IPS DF 6.9 (cell line): ENCODE measurements at places on chromosomes 11 and 22.

- DNase-seq: no peak
- H3K4me1 ChIP-seq: no peaks in the 10 kb centered on the region
- no peaks in the 10 kb centered on the region for H3K36me3 ChIP-seq
- no peak overlapping the region for H3K27ac ChIP-seq
- no peaks in the 10 kb centered on the region for H3K27me3 ChIP-seq
Measured at GRCh38 chr11:86719781-86720463, 47.5 kb upstream of the ME3 start.

- no peak for DNase-seq
- H3K27ac ChIP-seq: no peak overlapping the region
Measured at GRCh38 chr22:18078329-18079041, 695 bp downstream of the PEX26 start.

- H3K27me3 ChIP-seq: peaks cover under 1% of the 10 kb centered on the region; the same call in 1 of the 2 replicates
- peaks cover 2% of the 10 kb centered on the region; the same call in 1 of the 2 replicates for H3K4me1 ChIP-seq
- no peak overlapping the region for H3K4me3 ChIP-seq
- H3K36me3 ChIP-seq: no peaks in the 10 kb centered on the region
- no peak overlapping the region for H3K27ac ChIP-seq
Measured at GRCh38 chr11:13955971-13956421, 6.5 kb upstream of the SPON1 start.

DNA sequence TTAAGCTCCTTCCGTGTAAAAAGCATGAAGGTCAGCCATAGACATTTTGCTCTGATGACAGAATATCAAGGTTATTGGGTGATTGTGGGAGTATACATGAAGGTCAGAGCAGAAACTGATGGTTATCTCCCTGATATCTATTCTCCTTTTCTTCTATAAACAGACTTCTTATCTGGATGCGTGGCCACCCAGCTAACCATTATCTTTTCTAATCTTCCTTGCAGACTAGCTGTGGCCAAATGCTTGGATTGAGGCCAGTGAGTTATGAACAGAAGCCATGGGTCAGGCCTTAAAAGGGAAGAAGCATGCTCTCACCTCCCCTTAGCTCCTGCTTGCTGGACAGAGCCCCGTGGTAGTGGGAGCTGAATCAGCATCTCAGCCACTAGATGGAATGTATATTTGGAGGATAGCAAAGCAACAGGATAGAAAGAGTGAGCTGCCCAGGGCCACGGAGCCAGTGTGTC is 31.3 kb upstream of the LRRC55 start:
- no peaks in the 10 kb centered on the region for H3K27me3 ChIP-seq
- H3K4me1 ChIP-seq: no peaks in the 10 kb centered on the region
- H3K36me3 ChIP-seq: no peaks in the 10 kb centered on the region
- no peak overlapping the region for H3K4me3 ChIP-seq

DNA sequence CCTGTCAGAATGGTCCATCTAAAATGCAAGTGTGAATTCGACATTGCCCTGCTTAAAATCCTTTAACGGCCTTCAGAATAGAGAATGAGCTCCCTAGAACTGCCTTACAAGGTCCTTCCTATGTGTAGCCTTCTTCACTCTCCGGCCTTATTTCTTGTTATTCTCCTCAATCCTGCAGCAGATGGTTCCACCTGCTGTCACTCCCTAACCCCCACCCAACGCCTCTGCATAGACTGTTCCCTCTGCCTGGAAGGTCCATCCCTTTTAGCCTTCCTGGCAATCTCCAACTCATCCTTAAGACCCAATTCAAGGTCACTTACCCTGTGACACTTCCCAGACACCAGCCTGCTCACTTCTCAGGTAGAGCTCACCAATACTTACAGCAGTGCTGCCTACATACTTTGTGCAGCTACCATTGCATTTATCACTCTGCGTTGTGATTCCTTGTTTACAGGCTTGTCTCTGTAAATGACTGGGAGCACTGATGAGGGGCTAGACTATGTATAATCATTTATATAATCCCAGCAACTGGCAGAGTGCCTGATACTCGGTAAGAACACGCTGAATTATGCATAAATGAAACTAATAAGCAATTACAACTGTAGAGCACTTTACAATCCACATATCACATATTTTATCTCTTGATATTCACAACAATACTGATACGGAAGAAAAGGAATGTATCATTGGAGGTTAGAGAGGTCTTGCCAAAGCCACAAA is 58.9 kb downstream of the CLPB start:
- H3K36me3 ChIP-seq: no peaks in the 10 kb centered on the region
- no peak overlapping the region for H3K27ac ChIP-seq
- no peak for DNase-seq
- no peak overlapping the region for H3K4me3 ChIP-seq
- H3K4me1 ChIP-seq: no peaks in the 10 kb centered on the region

GRCh38 chr11:69562816-69563215 is 78.1 kb upstream of the CCND1 start:
- H3K27me3 ChIP-seq: no peaks in the 10 kb centered on the region
- H3K27ac ChIP-seq: no peak overlapping the region
- no peaks in the 10 kb centered on the region for H3K36me3 ChIP-seq
- H3K4me1 ChIP-seq: no peaks in the 10 kb centered on the region
- no peak overlapping the region for H3K4me3 ChIP-seq

GRCh38 chr11:68837583-68838571 is 3.8 kb downstream of the CPT1A start:
- H3K27me3 ChIP-seq: peaks cover 15% of the 10 kb centered on the region
- DNase-seq: no peak
- no peak overlapping the region for H3K4me3 ChIP-seq
- no peaks in the 10 kb centered on the region for H3K36me3 ChIP-seq

- DNase-seq: no peak
- H3K4me3 ChIP-seq: no peak overlapping the region
- H3K27me3 ChIP-seq: no peaks in the 10 kb centered on the region
Measured at GRCh38 chr11:57368106-57368844, 12.7 kb downstream of the PRG3 start.

- H3K4me1 ChIP-seq: peaks cover 2% of the 10 kb centered on the region; the same call in 1 of the 2 replicates
- DNase-seq: no peak
- H3K4me3 ChIP-seq: no peak overlapping the region
Measured at GRCh38 chr11:45532546-45532945, 132.9 kb downstream of the CHST1 start.

- H3K27ac ChIP-seq: no peak overlapping the region
- no peaks in the 10 kb centered on the region for H3K4me1 ChIP-seq
- DNase-seq: peak; percentile 4
- H3K27me3 ChIP-seq: no peaks in the 10 kb centered on the region
- no peak overlapping the region for H3K4me3 ChIP-seq
Measured at GRCh38 chr11:90774727-90775566, 552.1 kb upstream of the CHORDC1 start.

DNA sequence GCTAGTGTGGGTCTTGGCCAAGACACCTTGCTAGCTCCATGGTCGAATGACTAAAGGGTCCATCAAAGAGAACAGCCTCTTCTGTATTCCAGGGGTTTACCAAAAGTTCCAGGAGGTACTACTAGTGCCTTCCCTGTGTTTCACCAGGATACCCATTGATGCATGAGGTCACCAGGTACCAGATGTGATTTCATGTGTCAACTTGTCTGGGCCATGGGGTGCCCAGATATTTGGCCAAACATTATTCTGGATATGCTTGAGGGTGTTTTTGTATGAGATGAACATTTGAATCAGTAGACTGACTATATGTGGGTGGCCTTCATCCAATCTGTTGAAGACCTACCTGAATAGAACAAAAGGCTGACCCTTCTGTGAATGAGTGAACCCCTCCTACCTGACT is 92.8 kb downstream of the GALNT18 start:
- H3K4me3 ChIP-seq: no peak overlapping the region
- no peak for DNase-seq
- no peak overlapping the region for H3K27ac ChIP-seq
- H3K27me3 ChIP-seq: no peaks in the 10 kb centered on the region
- H3K4me1 ChIP-seq: no peaks in the 10 kb centered on the region
- no peaks in the 10 kb centered on the region for H3K36me3 ChIP-seq

DNA sequence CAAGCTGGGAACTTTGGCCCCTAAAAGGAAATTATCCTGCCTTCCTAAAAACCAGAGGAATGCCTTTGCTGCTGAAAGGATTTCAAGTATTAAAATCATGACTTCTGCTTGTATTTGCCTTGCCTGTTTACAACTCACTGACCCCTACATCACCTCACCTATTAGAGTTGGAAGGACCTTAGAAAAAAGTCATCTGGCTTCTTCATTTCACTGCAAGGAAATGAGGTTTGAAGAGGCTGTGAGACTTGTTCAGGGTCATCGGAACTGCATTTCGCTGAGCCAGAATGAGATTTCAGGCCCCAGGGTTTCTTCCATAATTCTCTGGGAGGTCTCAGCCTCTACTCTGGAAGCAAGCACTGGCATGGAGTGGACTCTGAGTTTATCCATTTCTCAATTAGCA is 304.1 kb downstream of the BUD13 start:
- no peaks in the 10 kb centered on the region for H3K4me1 ChIP-seq
- H3K27me3 ChIP-seq: no peaks in the 10 kb centered on the region
- H3K36me3 ChIP-seq: no peaks in the 10 kb centered on the region
- H3K4me3 ChIP-seq: no peak overlapping the region
- no peak overlapping the region for H3K27ac ChIP-seq

DNA sequence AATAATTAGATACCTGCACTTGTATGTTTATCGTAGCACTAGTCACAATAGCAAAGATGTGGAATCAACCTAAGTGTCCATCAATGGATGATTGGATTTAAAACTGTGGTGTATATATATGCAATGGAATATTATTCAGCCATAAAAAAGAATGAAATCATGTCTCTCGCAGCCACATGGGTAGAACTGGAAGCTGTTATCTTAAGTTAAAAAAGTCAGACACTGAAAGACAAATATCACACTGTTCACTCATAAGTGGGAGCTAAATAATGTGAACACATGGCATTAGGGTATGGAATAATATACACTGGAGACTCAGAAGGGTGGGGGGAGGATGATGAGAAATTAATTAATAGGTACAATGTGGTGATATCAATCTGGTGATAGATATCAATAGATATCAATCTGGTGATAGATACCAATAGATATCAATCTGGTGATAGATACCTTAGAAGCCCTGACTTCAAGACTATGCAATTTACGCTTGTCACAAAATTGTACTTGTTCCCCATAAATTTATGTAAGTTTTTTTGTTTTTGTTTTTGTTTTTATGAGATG is 2.0 kb downstream of the LMO2 start:
- no peak overlapping the region for H3K4me3 ChIP-seq
- no peak for DNase-seq
- H3K36me3 ChIP-seq: no peaks in the 10 kb centered on the region

GRCh38 chr11:61701242-61701886 is 21.2 kb downstream of the DAGLA start:
- DNase-seq: no peak
- H3K27me3 ChIP-seq: no peaks in the 10 kb centered on the region
- H3K36me3 ChIP-seq: no peaks in the 10 kb centered on the region
- H3K27ac ChIP-seq: no peak overlapping the region

DNA sequence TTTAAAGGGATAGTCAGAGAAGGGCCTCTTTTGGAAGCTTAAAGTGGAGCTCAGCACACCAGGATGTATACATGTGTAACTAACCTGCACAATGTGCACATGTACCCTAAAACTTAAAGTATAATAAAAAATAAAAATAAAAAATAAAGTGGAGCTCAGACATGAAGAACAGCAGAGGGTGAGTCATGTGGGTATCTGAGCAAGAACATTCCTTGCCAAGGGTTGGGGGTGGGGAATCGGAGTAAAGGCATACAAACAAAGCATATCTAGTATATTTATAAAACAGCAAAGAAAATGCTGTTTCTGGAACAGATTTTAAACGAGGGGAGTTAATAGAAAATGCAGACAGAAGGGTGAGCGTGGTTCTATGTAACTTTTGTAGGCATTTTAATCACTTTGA is 562.6 kb upstream of the ANO3 start:
- no peaks in the 10 kb centered on the region for H3K4me1 ChIP-seq
- no peak overlapping the region for H3K27ac ChIP-seq

- H3K36me3 ChIP-seq: no peaks in the 10 kb centered on the region; the same call in 1 of the 2 replicates
- no peak for DNase-seq
- peaks cover 3% of the 10 kb centered on the region for H3K4me1 ChIP-seq
Measured at GRCh38 chr11:47215366-47215910, 664 bp downstream of the DDB2 start.

GRCh38 chr11:120125024-120125423 is 12.9 kb downstream of the TRIM29 start:
- no peak overlapping the region for H3K4me3 ChIP-seq
- DNase-seq: no peak

GRCh38 chr11:110169738-110170137 is 76.5 kb downstream of the ZC3H12C start:
- no peaks in the 10 kb centered on the region for H3K27me3 ChIP-seq
- H3K4me3 ChIP-seq: no peak overlapping the region
- H3K4me1 ChIP-seq: peaks cover 1% of the 10 kb centered on the region; the same call in 1 of the 2 replicates
- H3K36me3 ChIP-seq: 0 out of 2 replicates have a peak, but pooled peaks cover 5% of the 10 kb centered on the region
- no peak overlapping the region for H3K27ac ChIP-seq
- DNase-seq: no peak

- DNase-seq: no peak
- H3K27ac ChIP-seq: no peak overlapping the region
- H3K36me3 ChIP-seq: no peaks in the 10 kb centered on the region
- peaks cover 2% of the 10 kb centered on the region; the same call in 1 of the 2 replicates for H3K27me3 ChIP-seq
- H3K4me1 ChIP-seq: no peaks in the 10 kb centered on the region
Measured at GRCh38 chr22:22820626-22821025, 67.0 kb upstream of the IGLL5 start.

DNA sequence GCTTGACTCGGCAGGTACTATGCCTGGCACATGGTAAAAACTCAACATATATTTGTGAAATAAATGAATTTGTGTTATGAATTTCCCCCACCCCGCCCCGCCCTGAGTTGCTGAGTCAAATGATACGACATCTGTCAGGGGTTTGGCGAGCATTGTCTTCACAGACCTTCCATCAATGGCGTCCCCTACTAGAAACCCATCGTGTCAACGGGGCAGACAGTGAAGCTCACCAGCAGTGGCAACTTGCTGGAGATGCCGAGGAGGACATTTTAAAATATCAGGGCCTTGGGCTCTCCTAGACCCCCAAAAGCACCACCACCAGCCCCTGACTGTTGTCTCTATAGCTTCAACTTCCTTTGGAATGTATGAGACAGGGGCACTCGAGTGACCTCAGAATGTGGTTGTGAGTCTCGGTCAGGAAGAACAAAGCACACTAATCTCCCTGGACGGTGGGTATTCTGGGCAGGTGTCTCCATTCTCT is 761 bp upstream of the NXF1 start:
- peak overlapping the region; percentile 55; the same call in 1 of the 2 replicates for H3K4me3 ChIP-seq
- no peak for DNase-seq
- H3K27me3 ChIP-seq: no peaks in the 10 kb centered on the region
- H3K4me1 ChIP-seq: no peaks in the 10 kb centered on the region
- no peak overlapping the region for H3K27ac ChIP-seq

GRCh38 chr11:106172386-106172991 is 95.0 kb downstream of the AASDHPPT start:
- DNase-seq: no peak
- H3K4me3 ChIP-seq: no peak overlapping the region
